Calu3 (cell line): ENCODE measurements at places on chromosomes 6 and 20.

DNA sequence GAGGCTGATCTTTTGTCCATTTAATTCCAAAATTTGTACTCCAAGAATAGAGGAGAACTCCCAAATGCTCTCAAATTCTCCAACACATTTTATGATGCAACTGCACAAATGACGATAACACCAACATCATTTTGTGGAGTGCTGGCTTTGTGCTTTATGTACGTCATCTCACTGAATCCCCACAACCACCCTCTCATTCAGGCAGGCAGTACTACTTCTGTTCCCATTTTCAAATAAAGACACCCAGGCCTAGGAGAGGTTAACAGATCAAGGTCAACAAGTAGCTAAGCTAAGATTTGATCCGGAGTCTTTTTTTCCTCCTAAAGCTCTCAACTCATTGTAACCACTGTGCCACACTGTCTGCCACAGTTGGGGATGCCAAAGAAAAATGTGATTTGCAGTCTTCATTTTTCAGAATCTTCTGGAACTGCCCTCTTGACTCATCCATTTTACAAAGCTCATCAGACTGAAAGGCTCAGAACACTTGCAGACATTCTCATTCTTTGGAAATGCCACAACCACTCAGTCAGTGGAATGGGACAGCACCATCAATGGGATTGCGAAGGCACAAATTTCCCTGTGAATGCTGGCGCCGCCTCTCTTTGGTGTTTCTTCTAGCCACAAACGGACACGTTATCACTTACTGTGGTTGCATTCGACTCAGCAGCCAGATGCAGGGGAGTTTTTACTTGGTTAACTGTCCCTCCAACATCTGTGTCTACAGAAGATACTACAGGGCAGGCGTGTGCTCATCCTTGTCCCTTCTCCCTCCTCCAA is 184.4 kb downstream of the GJA10 start:
- no peak overlapping the region for H3K27ac ChIP-seq
- no peak for DNase-seq
- H3K36me3 ChIP-seq = no peaks in the 10 kb centered on the region
- H3K4me3 ChIP-seq = no peak overlapping the region
- H3K27me3 ChIP-seq = no peaks in the 10 kb centered on the region

- no peak for DNase-seq
- H3K27me3 ChIP-seq = no peaks in the 10 kb centered on the region
- H3K4me1 ChIP-seq = peaks cover 12% of the 10 kb centered on the region
- peaks cover 12% of the 10 kb centered on the region for H3K36me3 ChIP-seq
Observed at GRCh38 chr6:151497905-151498304, 4.1 kb downstream of the CCDC170 start.

GRCh38 chr6:2695454-2696095 is 55.1 kb downstream of the MYLK4 start:
- DNase-seq = no peak
- no peaks in the 10 kb centered on the region for H3K27me3 ChIP-seq
- H3K27ac ChIP-seq = no peak overlapping the region
- no peaks in the 10 kb centered on the region for H3K36me3 ChIP-seq

GRCh38 chr6:35468181-35468979 is at the start of gene RPL10A:
Gene RPL10A, plus strand, starts transcription at chr6:35468401. Its CDS starts 34 bp downstream, at chr6:35468435.
- H3K27me3 ChIP-seq = no peaks in the 10 kb centered on the region
- peaks cover 69% of the 10 kb centered on the region for H3K36me3 ChIP-seq
- H3K4me3 ChIP-seq = peak within 1 kb of the TSS; percentile 98
- peak within 1 kb of the TSS; percentile 100 for H3K27ac ChIP-seq
- H3K4me1 ChIP-seq = peaks cover 33% of the 10 kb centered on the region

- no peak overlapping the region for H3K4me3 ChIP-seq
- no peak for DNase-seq
- H3K27ac ChIP-seq = no peak overlapping the region
- no peaks in the 10 kb centered on the region for H3K36me3 ChIP-seq
Observed at GRCh38 chr20:3714092-3714491, 1.7 kb upstream of the SIGLEC1 start.

DNA sequence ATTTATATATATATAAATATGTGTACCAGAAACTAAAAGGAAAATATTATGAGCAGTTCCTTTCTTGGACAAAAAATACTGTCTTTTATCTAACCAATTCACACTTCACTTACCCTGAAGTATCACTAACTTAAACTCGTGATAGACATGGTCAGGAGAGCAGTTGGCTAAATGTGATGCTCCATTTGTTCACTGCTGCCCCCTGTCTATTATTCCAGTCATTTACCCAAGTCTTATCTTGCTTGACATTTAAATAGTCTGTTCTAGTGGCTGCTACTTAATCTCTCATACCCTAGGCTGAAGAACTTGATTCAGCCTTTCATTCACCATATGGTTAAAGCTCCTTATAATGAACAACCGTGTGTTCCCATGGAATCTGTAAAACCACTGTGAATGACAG is 789.6 kb upstream of the EYS start:
- H3K27me3 ChIP-seq = no peaks in the 10 kb centered on the region
- no peaks in the 10 kb centered on the region for H3K36me3 ChIP-seq
- no peak overlapping the region for H3K27ac ChIP-seq

- no peaks in the 10 kb centered on the region for H3K4me1 ChIP-seq
- no peaks in the 10 kb centered on the region for H3K36me3 ChIP-seq
- no peaks in the 10 kb centered on the region for H3K27me3 ChIP-seq
- H3K4me3 ChIP-seq = no peak overlapping the region
- H3K27ac ChIP-seq = no peak overlapping the region
- DNase-seq = no peak
Observed at GRCh38 chr6:157493576-157493975, 112.6 kb downstream of the ZDHHC14 start.

DNA sequence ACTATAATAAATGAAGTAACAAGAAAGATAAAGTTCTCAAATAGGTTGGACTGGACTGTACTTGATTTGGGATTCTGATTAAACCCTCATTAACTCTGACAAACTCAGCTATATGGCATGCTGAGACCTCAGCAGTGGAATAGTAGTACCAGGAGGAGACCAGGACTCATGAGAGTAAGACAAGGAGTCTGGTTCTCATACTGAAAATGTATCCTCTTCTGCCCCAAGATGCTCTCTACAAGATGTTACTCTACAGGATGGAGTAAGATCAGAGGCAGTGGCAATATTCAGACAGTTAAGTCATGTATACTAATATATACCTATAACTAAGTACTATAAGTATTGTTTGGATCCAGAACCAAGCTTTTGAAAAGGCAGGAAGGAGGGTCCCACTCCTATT is 31.9 kb upstream of the SYNCRIP start:
- H3K36me3 ChIP-seq = peaks cover 77% of the 10 kb centered on the region
- no peak overlapping the region for H3K4me3 ChIP-seq
- peaks cover 57% of the 10 kb centered on the region for H3K4me1 ChIP-seq
- peak overlapping the region; percentile 73 for H3K27ac ChIP-seq
- H3K27me3 ChIP-seq = peaks cover 12% of the 10 kb centered on the region
- no peak for DNase-seq

DNA sequence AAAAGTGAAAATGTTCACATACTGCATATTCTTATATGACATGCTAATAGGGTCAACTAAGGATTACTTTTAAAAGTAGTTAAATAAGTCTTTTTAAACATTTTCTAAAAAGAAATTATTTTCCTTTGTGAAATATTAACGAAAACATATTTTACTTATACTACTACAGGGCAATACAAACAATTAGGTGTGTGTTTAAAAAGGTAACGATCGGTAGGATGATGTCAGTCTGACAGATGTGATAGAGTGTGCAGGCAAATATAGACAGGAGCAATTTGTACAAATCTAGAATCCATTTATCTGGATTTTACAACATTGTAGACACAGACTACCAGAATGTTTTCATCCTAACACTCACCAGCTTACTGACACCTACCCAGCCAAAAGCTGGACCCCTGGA is 257.5 kb downstream of the FOXC1 start:
- no peaks in the 10 kb centered on the region for H3K36me3 ChIP-seq
- H3K27ac ChIP-seq = no peak overlapping the region
- H3K4me1 ChIP-seq = no peaks in the 10 kb centered on the region
- no peaks in the 10 kb centered on the region for H3K27me3 ChIP-seq

GRCh38 chr6:106556368-106556960 is 72.8 kb downstream of the RTN4IP1 start:
- peaks cover 10% of the 10 kb centered on the region for H3K4me1 ChIP-seq
- DNase-seq = no peak
- H3K27me3 ChIP-seq = no peaks in the 10 kb centered on the region
- no peak overlapping the region for H3K4me3 ChIP-seq

GRCh38 chr6:2877057-2877882 is 25.8 kb downstream of the SERPINB9 start:
- DNase-seq = no peak
- no peaks in the 10 kb centered on the region for H3K27me3 ChIP-seq
- H3K4me1 ChIP-seq = peaks cover 44% of the 10 kb centered on the region

GRCh38 chr6:35376281-35376680 is 33.9 kb downstream of the PPARD start:
- H3K4me3 ChIP-seq = no peak overlapping the region
- H3K4me1 ChIP-seq = peaks cover 5% of the 10 kb centered on the region
- H3K36me3 ChIP-seq = no peaks in the 10 kb centered on the region
- no peaks in the 10 kb centered on the region for H3K27me3 ChIP-seq
- no peak for DNase-seq

- H3K36me3 ChIP-seq = no peaks in the 10 kb centered on the region
- H3K27me3 ChIP-seq = peaks cover 16% of the 10 kb centered on the region
- DNase-seq = no peak
- no peak overlapping the region for H3K4me3 ChIP-seq
- H3K4me1 ChIP-seq = no peaks in the 10 kb centered on the region
Observed at GRCh38 chr6:167078745-167079144, 44.2 kb upstream of the CCR6 start.

- H3K4me3 ChIP-seq = no peak overlapping the region
- no peak overlapping the region for H3K27ac ChIP-seq
- H3K27me3 ChIP-seq = no peaks in the 10 kb centered on the region
- no peaks in the 10 kb centered on the region for H3K36me3 ChIP-seq
- peaks cover 14% of the 10 kb centered on the region for H3K4me1 ChIP-seq
Observed at GRCh38 chr6:48840896-48841295, 622.2 kb downstream of the MMUT start.

DNA sequence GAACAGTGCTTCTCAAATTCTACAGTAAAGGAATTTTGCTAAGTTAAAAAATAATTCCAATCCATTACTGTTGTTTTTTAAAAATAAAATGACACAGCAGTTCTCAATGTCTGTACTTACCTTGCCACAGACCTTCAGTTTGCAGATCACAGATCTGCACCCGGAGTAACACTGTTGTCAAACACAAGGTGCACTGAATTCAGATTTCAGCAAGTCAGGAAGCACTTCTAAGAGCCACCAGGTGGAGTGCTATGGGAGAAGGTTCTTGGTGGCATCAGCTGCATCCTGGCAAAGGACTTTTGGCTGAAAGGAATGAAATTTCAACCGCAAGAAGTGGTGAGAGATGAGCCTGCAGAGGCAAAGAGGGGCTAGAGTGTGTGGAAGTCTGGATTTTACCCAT is 17.4 kb downstream of the RSPH4A start:
- no peaks in the 10 kb centered on the region for H3K36me3 ChIP-seq
- DNase-seq = no peak
- H3K27ac ChIP-seq = no peak overlapping the region
